ENCODE measurements at places on chromosomes 7 and 10.
A peak's percentile ranks its signal among the peaks of the same experiment; 100 is the strongest.

GRCh38 chr10:32795598-32796183, 162.3 kb downstream of the ITGB1 start:
- peak; percentile 13 for DNase-seq

DNA sequence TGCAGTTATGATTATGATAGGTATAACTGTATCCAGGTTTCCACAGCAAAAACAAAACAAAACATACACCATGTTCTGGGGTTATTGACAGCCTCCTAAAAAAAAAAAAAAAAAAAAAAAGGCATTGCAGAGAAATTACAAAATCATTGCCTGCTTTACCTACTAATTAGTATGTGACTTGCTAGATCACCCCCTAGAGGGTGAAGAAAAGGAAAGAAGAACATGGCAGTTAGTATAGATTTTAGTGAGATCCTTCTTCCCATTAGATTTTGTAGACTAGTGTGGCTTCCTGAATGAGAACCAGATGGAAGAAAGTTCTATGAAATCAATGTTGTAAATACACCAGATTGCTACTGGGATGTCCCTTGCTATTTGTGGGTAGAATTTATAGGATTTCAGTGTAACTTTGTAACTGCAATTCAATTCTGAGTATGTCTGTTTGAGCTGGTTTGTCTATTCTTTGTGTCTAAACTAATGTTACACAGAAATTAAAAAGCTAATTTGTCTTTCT, 24.0 kb upstream of the AGBL3 start:
- no peak for DNase-seq

- peak; percentile 48 for DNase-seq
Measured at GRCh38 chr7:151520419-151521261, 945 bp upstream of the RHEB start.

GRCh38 chr10:14379556-14380280, 49.0 kb upstream of the FRMD4A start:
- no peak for DNase-seq

- DNase-seq = no peak
Measured at GRCh38 chr10:63123727-63124362, 9.3 kb upstream of the NRBF2 start.

DNA sequence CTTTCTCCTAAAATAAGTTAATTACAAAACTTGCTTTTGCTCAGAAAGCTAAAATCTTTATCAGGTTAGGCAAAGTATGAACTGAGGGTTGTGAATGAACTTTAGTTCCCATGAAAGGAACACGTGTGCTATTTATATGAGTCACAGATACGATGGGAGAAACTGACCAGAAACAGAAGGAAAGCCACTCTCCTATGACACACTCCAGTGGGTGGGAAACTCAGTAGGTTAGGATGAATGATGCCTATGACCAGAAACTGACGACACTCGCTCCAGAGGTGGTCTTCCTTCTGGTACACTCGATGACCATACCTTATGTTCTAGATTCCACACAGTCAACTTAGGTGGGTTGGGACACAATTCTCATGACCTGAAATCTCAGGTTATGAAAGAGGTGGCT, 215.7 kb upstream of the INHBA start:
- DNase-seq = no peak

GRCh38 chr7:77157446-77157845, 35.0 kb downstream of the CCDC146 start:
- DNase-seq = no peak

DNA sequence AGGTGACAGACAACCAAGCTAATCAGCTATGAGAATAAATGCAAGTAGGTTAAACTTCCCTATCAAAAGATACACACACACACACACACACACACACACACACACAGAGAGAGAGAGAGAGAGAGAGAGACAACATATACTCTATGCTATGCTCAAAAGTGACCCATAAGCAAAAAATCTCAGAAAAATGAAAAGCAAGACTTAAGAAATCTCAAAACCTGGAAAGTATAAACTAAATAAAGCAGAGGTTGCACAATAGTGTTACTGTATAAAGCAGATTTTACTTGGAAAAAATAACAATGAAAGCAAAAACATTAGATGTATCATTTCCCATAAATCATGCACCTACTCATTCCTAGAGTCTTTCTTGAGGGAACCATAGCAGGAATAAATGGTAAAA, 221.5 kb downstream of the INHBA start:
- no peak for DNase-seq

- no peak for DNase-seq
Measured at GRCh38 chr7:50397971-50398324, 52.2 kb downstream of the FIGNL1 start.

DNA sequence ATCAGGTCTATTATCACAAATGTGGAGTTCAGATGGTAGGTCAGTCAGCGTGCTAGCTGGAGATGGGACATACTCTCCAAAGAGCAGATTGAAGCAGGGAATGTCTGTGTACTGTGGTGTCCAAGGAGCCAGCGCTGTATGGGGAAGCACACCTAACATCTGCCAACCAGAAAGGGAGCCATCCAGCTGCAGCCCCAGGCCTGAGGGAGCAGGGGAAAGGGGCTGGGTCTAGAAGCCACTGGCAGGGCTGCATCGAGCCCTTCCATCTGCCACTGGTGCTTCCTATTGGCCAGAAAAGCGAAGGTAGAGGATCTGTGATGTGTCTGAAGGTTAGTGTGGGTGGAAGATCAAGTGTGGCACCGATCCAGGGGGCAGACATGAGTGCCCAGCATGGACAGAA, 8.0 kb upstream of the RAMP3 start:
- no peak for DNase-seq

GRCh38 chr7:121599887-121600286, 203.8 kb upstream of the FAM3C start:
- no peak for DNase-seq

DNA sequence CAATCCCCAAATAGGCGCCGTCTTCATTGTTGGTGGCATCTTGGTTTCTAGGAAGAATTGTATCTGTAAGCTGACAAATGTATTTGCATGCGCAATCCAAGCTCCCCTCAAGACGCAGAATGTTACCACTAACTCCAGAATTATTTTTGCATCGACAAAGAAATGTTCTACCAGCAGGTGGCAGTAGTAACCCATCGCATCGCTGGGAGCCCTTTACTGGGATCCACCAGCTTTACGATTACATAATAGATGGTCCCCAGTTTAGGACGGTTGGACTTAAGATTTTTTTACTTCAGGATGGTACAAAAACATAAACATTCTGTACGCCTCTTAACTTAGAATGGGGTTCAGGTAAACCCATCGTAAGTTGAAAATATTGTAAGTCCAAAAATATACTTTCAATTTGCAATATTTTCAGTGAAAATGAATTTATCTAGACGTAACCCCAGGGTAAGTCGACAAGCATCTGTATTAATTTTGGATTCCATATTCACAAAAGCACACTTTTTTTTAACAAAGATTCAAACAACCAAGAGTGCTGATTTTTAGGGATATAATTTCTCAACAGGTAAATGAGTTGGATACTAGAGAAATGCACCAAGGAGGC, 114.0 kb upstream of the COBL start:
- DNase-seq = peak; percentile 40

- DNase-seq = no peak
Measured at GRCh38 chr7:74334030-74334429, 44.8 kb downstream of the CLIP2 start.

DNA sequence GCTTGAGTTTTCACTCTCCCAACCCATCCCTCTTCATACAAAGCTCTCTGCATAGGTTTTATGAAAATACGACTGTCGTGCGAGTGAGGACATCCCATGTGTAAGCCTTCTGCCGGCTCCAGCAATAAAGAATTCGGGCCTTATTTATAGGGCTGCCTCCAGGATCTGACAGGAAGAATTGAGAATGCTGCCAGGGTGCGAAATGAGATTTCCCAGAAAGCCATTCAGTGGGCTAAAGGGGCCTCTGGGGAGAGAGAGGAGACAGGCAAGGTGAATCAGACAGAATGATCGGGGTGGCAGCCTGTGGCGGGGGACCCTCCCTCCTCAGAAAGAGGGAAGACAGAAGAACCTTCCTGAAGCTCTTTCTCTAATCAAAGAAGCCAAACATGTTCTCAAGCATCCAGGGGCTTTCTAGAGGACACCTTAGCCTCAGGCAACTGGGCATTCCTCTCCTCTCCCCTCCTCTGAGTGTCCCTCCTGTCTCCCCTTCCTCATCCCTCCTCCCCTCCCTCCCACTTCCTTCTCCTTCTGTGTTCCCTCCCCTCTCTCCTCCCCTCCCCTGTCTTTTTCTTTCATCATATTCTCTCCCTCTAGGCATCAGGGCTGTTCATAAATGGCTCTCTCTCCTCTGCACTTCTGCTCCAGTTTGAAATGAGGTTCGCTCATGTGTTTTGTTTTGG, 410.9 kb downstream of the TYW1 start:
- no peak for DNase-seq

GRCh38 chr10:55630491-55631056, 730.5 kb downstream of the ZWINT start:
- DNase-seq = no peak

GRCh38 chr10:132057191-132057681, 8.5 kb upstream of the JAKMIP3 start:
- no peak for DNase-seq

- no peak for DNase-seq
Measured at GRCh38 chr7:70114806-70115205, 516.5 kb downstream of the AUTS2 start.

DNA sequence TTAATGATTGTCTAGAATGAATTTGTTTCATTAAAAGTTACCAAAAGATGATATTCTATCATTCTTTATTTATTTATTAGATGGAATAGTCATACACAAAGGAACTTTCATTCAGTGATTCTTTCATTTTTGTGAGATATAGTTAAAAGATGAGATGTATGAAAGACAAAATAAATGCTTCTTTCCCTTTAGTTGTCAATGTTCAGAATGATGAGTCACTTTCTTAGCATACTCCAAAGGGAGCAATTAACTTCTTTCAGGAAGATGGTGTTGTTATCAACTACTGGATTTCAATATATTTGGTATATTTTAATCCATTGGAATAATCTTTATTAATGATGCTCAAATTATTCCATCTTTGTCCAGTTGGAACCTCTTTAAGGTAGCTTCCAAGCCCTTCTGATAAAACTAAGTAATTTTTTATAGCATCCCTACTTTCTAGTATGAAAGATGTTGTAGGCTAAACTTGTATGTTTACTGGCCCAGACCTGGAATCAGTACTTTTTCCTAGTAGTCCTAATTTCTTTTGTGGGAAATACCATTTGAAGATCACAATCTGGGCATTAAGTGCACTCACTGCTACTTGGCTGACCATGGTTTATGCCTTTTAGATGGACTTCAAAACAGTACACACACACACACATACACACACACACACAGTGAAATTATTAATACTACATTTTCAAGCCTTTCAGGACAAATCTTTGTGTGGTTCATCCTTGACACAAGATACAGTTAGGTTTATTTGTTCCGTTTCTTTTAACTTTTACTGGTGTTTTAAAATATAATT, 2.5 kb downstream of the GIMAP7 start:
- no peak for DNase-seq

DNA sequence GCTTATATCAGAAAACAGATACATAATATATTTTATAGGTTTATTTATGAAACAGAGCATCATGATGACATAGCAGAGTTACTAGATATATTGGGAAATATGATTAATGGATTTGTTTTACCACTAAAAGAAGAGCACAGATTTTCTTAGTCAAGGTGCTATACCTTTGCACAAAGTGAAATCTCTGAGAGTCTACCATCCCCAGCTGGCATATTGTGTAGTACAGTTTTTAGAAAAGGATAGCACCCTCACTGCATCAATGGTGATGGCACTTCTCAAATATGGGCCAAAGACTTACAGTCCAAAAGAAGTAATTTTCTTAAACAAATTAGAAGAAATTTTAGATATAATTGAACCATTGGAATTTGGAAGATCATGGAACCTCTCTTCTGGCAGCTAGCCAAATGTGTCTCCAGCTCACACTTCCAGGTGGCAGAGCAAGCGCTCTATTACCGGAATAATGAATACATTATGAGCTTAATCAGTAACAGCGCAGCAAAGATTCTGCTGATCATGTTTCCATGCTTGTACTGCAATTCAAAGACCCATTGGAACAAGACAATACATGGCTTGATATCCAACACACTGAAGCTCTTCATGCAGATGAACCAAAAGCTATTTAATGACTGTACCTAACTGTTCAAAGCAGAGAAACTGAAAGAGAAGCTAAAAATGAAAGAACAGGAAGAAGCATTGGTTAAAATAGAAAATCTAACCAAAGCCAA, 21.9 kb upstream of the CREB3L2 start:
- DNase-seq = no peak

- no peak for DNase-seq
Measured at GRCh38 chr7:44912775-44913347, 27.5 kb upstream of the PURB start.

GRCh38 chr7:28631995-28632394, 219.7 kb downstream of the CREB5 start:
- no peak for DNase-seq

DNA sequence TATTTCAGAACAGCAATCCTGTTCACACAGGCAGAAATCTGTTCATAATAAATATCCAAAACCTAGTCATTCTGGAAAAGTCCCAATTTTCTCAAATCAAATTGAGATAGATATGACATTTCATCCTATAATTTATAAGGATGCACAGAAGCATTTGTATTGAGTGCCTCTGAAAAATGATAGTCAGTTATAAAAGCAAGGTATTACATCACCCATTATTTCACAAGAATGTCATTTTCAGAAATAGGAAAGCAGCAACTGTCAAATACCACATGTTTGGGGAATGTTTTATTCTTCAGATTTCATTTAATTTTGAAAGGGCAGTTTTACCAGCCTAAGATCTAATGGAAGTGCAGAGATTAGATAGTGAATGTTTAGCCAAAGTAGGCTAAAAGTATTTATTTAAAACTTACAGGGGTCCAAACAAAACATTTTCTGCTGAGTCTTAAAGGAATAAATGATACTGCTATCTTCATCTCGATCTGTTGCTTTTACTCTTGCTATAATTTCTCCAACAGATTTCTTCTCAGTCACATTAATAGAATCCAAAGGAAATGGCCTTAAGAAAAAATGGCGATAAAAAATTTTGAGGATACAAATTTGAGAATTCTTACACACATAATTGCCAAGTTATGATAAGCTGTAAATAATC, 185.8 kb downstream of the HGF start:
- DNase-seq = no peak

GRCh38 chr7:107210400-107210799, 41.6 kb downstream of the HBP1 start:
- no peak for DNase-seq

DNA sequence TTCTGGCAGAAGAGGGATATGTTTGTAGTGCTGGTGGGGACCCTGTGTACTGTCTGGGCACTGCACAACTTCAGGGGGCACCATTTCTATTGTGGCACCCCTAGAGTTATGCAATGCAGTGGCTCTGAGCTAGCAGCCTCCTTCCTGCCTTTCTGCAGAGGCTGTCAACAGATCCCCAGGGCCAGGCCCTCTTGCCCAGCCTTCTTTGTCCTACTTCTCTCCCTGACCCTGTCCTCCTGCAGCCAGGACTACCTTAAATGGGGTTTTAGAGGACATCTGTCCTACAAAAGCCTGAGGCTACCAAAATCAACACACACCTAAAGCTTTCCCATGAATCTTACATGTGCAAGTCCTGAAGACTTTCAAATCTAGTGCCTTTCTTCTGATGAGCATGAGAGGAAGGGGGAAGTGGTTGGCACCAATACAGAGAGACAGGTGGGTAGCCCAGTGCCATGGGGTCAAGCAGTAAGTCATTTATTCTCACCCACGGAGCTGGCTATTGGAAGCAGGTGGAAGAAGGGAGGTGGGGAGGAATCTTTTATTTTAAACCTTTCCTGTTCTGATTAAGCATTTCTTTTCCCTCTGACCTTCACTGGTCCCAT, 2.4 kb downstream of the SPOCK2 start:
- DNase-seq = no peak

Measured in heart right ventricle (tissue), 16 donors.